ENCODE measurements at places on chromosomes 11 and 22.

- DNase-seq, result no peak
These were observed 20.0 kb downstream of the FIBIN start for GRCh38 chr11:27013781-27014361.

DNA sequence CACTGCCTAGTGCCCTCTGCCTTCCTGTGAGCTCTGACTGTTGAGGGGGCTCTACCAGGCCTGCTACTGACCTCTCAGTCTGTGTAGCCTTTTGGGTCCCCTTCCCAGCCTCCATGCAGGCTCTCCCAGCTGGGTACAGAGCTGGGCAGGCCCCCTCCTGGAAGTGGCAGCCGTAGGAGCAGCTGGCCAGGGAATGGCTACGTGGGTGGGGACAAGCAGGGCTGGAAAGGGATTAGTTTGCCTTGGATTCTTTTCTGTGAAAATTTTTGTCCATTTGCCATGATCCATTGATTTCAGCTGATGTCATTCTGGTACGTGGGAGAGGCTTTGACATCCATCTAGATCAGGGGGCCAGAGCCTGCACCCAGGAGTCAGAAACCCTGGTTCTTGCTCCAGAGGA is 23.9 kb upstream of the NECTIN1 start:
- DNase-seq, result no peak

- DNase-seq, result no peak
These were observed 471.5 kb upstream of the API5 start for GRCh38 chr11:42840176-42840829.

DNA sequence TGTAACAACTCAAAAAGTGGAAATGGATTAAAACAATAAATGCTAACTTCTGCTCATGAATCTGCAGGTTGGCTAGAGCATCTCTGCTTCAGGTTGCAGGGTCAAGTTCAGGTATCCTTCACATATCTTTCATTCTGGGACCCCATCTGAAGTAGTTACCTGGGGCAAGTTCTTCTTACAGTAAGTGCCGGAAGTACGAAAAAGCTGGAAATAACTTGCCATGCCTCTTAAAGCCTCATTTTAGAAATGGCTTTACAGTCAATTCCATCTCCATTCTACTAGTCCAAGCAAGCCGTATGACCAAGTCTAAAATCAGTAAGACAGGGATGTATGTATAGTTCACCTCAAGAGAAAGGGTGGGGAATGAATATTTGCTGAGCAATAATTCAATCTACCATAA is 93.7 kb downstream of the FCHSD2 start:
- DNase-seq, result no peak

GRCh38 chr11:120869097-120869496 is 154.8 kb upstream of the TBCEL start:
- DNase-seq, result no peak

- DNase-seq, result no peak
These were observed 18.7 kb upstream of the GNB1L start for GRCh38 chr22:19873138-19873959.

DNA sequence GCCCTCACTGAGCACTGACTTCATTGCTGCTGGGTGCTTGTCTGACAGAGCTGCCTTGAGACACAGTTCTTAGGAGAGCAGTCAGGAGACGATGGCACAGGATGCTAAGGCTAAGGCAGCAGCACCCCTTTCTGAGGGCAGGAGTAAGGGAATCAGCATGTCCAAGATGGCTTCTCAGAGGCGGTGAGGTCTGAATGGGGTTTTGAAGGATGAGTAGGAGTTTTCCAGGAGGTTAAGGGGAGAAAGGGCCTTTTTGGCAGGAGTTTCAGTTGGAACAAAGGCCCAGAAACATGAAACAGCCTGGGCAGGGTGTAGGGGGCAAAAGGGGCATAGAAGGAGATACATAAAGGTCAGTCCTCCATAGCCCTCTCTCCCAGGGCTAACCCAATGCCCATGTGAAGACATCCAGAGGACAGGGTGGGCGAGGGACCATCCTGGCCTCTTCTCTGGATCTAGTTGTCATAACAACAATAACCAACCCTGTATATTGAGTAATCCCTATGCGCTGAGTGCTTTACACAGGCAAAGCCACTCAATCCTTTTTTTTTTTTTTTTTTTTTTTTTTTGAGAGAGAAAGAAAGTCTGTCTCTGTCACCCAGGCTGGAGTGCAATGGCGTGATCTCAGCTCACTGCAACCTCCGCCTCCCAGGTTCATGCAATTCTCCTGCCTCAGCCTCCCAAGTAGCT is 19.0 kb downstream of the CYTH4 start:
- no peak for DNase-seq

DNA sequence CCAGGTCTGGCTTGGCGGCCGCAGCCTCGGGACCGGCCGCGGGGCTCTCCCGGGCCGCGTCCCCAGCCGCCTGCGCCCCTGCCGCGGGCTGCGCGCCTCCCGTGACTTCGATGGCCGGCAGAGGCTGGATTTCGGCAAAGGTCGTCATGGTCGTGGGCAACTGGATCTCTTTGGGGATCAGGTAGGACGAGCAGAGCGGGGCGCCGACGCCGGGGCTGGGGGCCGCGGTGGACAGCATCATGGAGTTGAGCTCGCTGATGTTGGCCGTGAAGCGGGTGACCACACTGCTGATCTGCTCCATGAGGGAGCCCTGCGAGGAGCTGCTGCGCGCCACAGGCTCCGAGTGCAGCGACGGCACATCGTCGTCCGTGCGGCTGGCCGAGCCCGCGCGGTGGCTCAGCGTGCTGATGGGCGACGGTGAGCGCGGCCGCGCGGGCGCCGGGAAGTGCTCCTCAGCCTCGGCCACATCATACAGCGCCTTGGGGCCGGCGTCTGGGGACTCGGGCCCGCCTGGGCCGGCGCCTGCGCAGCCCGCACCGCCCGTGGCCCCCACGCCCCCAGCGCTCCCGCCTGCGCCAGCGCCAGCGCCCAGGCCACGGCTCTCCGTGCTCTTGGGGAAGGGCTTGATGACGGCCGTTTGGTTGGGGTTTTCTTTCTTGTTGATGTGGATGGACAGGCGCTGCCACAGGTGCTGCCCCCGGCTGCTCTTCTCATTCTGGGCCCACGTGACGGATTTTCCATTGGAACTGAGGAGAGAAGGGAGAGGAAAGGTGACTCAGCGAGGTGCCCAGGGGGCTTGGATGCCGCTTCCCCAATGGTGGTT is 171.4 kb upstream of the CTSC start:
- no peak for DNase-seq

DNA sequence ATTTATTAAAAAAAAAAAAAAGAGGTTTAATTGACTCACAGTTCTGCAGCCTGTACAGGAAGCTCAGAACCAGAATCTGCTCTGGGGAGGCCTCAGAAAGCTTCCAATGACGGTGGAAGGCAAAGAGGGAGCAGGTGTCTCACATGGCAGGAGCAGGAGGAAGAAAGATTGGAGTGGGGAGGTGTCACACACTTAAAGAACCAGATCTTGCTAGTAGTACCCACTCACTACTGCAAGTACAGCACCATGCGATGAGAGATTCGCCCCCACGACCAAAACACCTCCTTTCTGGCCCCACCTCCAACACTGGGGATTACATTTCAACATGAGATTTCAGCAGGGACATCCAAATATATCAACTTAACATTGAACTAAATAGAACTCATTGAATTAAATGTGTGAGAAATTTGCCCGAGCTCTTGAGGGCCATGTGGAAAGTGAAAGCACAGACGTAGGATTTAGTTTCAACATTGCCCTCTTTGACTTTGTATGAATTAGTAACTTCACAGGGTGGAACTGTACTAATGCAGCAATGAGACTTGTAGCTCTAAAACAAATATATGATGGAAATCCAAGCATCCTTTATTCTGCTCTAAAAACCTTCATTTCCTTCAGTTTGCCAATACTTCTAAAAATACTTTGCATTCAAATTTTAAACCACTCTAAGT is 628.2 kb downstream of the FAM181B start:
- no peak for DNase-seq

DNA sequence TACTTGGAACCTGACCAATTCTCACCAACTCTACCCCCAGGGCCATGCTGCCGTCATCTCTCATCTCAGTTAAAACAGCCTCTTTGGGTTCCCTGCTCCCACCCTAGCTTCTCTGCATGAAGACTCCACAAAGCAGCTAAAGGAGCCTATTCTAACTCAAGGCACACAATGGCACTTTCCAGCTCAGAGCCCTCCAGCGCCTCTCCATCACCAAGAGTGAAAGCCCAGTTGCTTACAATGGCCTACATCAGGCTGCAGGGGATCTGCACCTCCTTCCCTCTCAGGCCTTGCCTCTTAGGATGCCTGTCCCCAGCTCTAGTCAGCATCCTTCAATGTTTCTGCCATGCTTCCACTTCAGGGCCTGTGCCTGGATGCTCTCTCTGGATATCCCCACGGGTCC is 83.7 kb upstream of the GNAZ start:
- no peak for DNase-seq

- DNase-seq, result no peak
These were observed 136.9 kb downstream of the METTL15 start for GRCh38 chr11:28245131-28245530.

- no peak for DNase-seq
These were observed 15.5 kb downstream of the APOL3 start for GRCh38 chr22:36144886-36145541.

- DNase-seq, result no peak
These were observed 175.0 kb downstream of the INSC start for GRCh38 chr11:15289723-15290122.

DNA sequence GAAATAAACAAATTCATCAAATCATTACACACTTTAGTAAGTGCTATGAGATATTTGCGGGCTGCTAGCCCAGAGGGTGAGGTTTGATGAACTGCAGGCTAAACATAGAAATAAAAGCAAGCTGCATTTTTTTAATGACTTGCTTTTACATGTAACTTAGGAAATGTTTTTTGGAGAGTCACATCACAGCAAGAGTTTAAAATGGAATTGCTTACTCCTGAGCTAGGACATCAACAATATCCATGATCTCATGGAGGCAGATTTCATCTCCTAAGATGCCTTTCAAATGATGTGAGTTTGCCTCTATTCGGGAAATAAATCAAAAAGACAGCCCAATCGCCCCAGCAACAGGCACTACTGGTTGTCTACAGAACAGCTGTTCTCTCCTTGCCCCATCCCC is 73.4 kb upstream of the CD44 start:
- DNase-seq, result no peak
